ENCODE measurements at places on chromosomes 2 and 18. TPM values are rescaled to one million over a fixed set of nuclear protein-coding genes. Genes with fewer than 3 reads are reported as not detected.

Gene KIF5C
- 421 TPM for total RNA-seq

Gene NPHP1
- total RNA-seq: 12.9 TPM

Gene LYG1
- 0.46 TPM for total RNA-seq

Gene PAX8
- total RNA-seq: 0.69 TPM

Gene NEU2
- not detected for total RNA-seq

Gene FAM136A
- total RNA-seq: 36.4 TPM

Measured in diencephalon (tissue), 1 donor.